ENCODE measurements at places on chromosomes 13 and 19. TPM values are rescaled to one million over a fixed set of nuclear protein-coding genes. Genes with fewer than 3 reads are reported as not detected.

The SYNGR4 gene
- not detected for total RNA-seq

DNA sequence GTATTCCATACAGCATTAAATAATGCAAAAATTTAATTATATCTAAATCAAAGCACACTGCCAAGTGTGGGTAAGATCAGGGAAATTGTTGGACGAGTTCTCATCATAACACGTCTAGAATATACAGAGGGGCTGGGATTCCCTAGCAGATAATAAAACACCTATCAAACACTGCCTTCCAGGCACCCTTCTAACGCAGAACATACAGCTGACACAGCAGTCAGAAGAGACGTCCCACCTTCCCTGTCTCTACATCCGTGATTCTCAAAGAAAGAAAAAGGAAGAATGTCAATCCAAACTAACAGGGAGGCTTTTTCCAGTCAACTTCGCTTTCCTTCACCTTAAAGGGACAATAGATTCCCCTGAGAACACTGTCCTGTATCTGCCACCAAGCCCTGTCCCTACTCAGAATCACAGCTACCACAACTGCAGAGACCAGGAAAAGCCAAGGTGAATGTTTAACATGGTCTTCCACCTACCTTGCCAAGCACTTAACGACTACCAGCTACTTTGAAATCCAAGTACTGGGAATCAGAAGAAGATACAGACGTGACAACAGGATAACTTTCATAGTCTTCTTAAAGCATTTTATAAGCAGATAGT, 38.5 kb downstream of the TBC1D4 start:
- DNase-seq, result no peak

- DNase-seq, result no peak
These were observed 52.7 kb downstream of the KCTD12 start for GRCh38 chr13:76833441-76833954.

- DNase-seq, result no peak
These were observed 379 bp downstream of the LRP3 start for GRCh38 chr19:33194532-33194885.

- no peak for DNase-seq
These were observed 139.0 kb downstream of the RAP2A start for GRCh38 chr13:97573011-97573410.

The CYP4F3 gene
- not detected for total RNA-seq

Measured in activated CD4-positive, alpha-beta memory T cell treated with anti-CD3 and anti-CD28 coated beads for 36 hours (primary cell).